ENCODE measurements at places on chromosomes 1 and 21. TPM values are rescaled to one million over a fixed set of nuclear protein-coding genes. Genes with fewer than 3 reads are reported as not detected.
A peak's percentile ranks its signal among the peaks of the same experiment; 100 is the strongest.

DNA sequence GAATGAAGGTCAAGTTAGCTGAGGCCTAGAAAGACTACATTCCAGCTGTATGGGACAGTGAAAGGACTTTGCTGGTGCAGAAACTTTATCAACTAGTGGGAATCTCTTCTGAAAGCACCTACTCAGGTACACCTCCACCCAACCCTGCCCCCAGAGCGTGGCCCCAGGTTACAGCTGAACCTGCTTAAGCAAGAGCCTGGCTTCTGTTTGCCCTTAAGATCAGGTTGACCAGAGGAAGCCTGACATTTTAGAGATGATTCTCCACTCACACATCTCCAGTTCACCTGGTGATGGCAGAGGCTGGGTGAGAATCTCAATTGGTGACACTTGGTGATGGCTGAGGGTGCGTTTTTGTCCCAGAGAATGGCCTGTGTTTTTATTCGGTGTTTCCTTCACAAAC is 24.0 kb downstream of the ELAPOR1 start:
- H3K4me3 ChIP-seq: no peak overlapping the region
- no peak overlapping the region for H3K27ac ChIP-seq
- no peak for DNase-seq
- no peaks in the 10 kb centered on the region for H3K36me3 ChIP-seq
- H3K4me1 ChIP-seq: no peaks in the 10 kb centered on the region
- no peaks in the 10 kb centered on the region for H3K27me3 ChIP-seq

DNA sequence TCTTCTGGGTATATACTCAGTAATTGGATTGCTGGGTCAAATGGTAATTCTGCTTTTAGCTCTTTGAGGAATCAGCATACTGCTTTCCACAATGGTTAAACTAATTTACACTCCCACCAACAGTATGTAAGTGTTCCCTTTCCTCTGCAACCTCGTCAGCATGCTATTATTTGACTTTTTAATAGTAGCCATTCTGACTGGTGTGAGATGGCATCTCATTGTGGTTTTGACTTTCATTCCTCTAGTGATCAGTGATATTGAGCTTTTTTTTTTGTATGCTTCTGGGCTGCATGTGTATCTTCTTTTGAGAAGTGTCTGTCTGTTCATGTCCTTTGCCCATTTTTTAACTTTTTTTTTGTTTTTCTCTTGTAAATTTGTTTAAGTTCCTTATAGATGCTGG is 279.4 kb downstream of the PTGER3 start:
- no peak for DNase-seq
- no peak overlapping the region for H3K4me3 ChIP-seq
- H3K27me3 ChIP-seq: no peaks in the 10 kb centered on the region
- H3K27ac ChIP-seq: no peak overlapping the region
- H3K36me3 ChIP-seq: no peaks in the 10 kb centered on the region
- H3K4me1 ChIP-seq: no peaks in the 10 kb centered on the region

DNA sequence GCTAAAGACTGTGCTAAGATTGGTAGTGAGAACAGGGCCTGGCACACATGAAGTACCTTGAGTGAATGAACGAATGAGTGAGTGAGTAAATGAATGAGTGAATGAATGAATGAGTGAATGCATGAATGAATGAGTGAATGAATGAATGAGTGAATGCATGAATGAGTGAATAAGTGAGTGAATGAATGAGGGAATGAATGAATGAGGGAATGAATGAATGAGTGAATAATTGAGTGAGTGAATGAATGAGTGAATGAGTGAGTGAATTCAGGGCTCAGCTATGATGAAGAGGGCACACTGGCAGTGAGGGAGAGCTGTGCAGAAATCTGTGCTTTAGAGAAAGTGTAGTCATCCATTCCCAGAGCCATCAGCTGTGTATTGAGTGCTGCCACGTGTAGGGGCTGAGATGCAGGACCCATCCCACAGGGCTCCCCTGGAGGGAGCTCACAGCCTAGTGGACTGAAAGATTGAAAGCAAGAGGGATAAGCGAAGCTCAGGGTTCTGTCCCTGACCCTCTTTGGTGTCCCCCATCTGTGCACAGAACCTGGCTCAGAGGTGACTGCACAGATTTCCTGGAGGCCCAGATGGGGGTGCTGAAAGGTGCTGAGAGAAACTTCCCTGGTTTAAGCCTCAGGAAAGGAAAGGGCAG is 217.9 kb upstream of the VAMP3 start:
- no peaks in the 10 kb centered on the region for H3K36me3 ChIP-seq
- H3K4me1 ChIP-seq: peaks cover 37% of the 10 kb centered on the region
- H3K27me3 ChIP-seq: no peaks in the 10 kb centered on the region
- no peak for DNase-seq
- H3K4me3 ChIP-seq: no peak overlapping the region

- no peaks in the 10 kb centered on the region for H3K36me3 ChIP-seq
- no peak overlapping the region for H3K4me3 ChIP-seq
- no peaks in the 10 kb centered on the region for H3K4me1 ChIP-seq
- DNase-seq: no peak
- H3K27ac ChIP-seq: no peak overlapping the region
Measured at GRCh38 chr1:218750216-218750970, 405.3 kb downstream of the TGFB2 start.

DNA sequence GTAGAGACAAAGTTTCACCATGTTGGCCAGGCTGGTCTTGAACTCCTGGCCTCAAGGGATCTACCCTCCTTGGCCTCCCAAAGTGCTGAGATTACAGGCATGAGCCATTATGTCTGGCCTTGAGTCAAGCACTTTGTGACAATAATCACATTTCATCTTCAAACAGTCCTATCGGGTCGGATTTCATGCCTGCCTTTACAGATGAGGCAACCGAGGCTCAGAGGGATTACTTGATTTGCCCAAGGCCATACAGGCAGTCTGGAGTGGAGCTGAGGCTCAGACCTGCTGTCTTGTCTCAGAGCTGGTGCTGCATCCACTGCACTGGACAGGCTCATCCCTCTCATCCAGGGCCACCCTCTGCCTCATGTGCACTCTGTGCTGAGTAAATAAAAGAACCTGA is 26.6 kb downstream of the FAM151A start:
- no peaks in the 10 kb centered on the region for H3K27me3 ChIP-seq
- peaks cover 7% of the 10 kb centered on the region for H3K4me1 ChIP-seq
- no peak for DNase-seq
- H3K27ac ChIP-seq: no peak overlapping the region
- no peak overlapping the region for H3K4me3 ChIP-seq

- no peak overlapping the region for H3K27ac ChIP-seq
- no peaks in the 10 kb centered on the region for H3K27me3 ChIP-seq
- H3K36me3 ChIP-seq: no peaks in the 10 kb centered on the region
- peak; percentile 85 for DNase-seq
- peaks cover 5% of the 10 kb centered on the region for H3K4me1 ChIP-seq
Measured at GRCh38 chr1:230772457-230773395, 25.5 kb downstream of the CAPN9 start.

DNA sequence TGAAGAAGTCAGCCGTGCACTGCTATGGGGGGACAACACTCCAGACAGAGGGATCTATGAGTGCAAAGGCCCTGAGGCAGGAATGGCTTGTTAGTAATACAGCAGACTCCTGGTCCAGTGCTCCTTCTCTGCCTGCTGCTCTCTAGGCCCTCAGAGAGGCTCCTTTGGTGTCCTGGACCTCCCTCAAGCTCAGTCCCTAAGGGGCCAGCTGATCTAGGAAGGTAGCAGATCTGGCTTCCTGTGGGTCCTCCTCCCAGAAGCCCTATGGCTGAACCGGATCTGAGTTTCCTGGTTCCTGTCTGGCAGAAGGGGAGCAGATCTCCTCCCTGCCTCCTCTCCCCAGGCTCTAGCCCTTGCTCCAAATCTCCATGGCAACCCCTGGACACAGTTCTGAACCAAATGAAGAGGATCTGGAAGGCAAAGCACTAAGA is at the start of gene LDLRAD2:
LDLRAD2 (plus strand) TSS at position 391 of the 431 bp plus-strand sequence. CDS start 187 bp downstream, outside the sequence.
- H3K4me3 ChIP-seq: no peak within 1 kb of the TSS
- H3K27ac ChIP-seq: no peak within 1 kb of the TSS
- no peaks in the 10 kb centered on the region for H3K36me3 ChIP-seq
- peak; percentile 67 for DNase-seq
- H3K27me3 ChIP-seq: peaks cover 3% of the 10 kb centered on the region

- no peak overlapping the region for H3K4me3 ChIP-seq
- H3K4me1 ChIP-seq: peaks cover 70% of the 10 kb centered on the region
- peak; percentile 75 for DNase-seq
Measured at GRCh38 chr1:18926315-18927081, 24.1 kb upstream of the ALDH4A1 start.

DNA sequence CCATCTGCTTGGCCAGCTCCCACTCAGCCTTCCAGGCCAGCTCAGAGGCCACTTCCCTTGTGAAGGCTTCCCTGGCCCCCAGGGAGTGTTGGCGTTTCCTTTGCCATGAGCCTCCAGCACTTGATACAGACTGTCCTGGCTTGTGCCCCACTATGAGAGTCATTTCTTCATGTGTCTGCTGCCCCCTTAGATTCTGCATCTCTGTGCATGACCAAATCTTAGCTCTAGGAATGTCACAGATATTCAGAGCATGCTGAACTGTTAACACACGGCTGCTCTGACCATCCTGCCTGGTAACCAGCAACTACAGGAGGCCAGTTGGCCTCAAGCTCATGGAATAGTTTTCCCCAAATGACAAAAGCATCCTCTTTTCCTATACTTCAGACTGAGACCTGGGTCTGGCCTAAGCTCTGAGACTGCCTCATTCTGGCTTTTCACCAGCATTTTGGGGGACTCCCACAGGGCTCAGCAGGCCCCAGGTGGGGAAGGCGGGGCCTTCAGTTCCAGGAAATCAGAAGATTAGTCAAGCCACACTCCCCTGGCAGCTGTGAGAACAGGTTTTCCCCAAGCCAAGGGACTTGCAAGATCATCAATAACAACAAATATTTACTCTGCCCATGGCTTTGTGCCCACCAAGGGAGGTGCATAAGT is 182.6 kb upstream of the EDN2 start:
- peaks cover 52% of the 10 kb centered on the region for H3K4me1 ChIP-seq
- no peak overlapping the region for H3K27ac ChIP-seq

- H3K4me3 ChIP-seq: no peak overlapping the region
- H3K4me1 ChIP-seq: peaks cover 8% of the 10 kb centered on the region
- no peaks in the 10 kb centered on the region for H3K27me3 ChIP-seq
- H3K27ac ChIP-seq: no peak overlapping the region
- no peaks in the 10 kb centered on the region for H3K36me3 ChIP-seq
Measured at GRCh38 chr1:15201849-15202551, 45.0 kb upstream of the FHAD1 start.

DNA sequence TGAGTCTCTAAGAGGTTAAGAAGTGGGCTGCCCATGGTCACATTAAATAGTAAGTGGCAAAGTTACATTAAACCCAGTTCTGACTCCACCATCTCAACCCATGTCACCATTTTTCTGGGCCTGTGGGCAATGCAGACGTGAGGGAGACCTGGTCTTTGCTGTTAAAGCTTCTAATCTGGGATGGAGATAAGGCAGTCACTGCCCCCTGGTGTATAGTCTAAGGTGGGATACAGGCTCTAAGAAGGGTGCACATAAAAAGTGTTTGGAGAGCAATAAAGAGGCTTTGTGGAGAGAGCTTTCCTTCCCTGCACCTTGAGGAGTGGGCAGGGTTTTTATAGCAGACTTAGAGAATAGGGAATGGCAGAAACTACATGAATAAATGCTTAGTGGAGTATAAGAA is 141.3 kb downstream of the ROR1 start:
- H3K36me3 ChIP-seq: no peaks in the 10 kb centered on the region
- H3K4me3 ChIP-seq: no peak overlapping the region
- peaks cover 3% of the 10 kb centered on the region for H3K4me1 ChIP-seq
- no peak for DNase-seq

DNA sequence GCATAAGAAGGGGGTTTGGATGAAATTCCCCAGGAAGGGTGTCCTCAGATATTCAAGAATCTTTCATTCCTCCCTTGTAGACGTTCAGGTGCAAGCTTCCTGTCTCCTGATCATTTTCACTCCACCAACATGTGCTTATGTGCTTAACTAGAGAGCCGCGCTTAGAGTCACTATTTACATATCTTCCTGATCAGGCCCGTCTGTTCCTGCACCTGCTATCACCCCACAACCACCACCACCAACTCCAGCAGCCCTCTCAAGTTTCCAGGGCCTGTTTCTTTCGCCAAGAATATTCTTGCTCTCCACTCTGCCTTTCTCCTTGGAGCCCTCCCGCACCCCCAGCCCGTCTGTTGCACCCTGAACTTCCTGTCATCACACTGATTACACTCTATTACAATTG is 113.4 kb downstream of the SPSB1 start:
- no peak overlapping the region for H3K4me3 ChIP-seq
- peaks cover 20% of the 10 kb centered on the region for H3K4me1 ChIP-seq
- DNase-seq: peak; percentile 36

DNA sequence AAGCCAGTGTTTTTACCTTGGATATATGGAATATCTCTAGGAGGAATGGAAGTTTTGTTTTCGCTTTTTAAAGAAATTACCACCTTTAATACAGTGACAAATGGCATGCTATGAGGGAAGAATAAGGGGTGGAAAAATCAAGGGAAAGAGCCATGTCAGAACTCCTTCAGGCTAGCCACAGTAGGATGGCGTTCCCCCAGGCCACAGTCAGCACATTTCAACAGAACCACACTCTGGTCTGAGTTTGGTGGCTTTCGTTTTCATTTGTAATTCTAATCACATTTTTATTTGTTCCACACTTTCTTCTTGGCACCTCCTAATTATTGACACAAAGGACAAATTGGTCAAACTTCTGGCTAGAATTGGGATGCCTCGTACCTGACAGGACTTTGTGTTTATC is 60.3 kb upstream of the RCOR3 start:
- no peak for DNase-seq
- no peaks in the 10 kb centered on the region for H3K4me1 ChIP-seq
- no peak overlapping the region for H3K4me3 ChIP-seq
- no peaks in the 10 kb centered on the region for H3K36me3 ChIP-seq

GRCh38 chr1:33972676-33973395 is 109.0 kb downstream of the HMGB4 start:
- H3K4me3 ChIP-seq: no peak overlapping the region
- H3K4me1 ChIP-seq: peaks cover 7% of the 10 kb centered on the region
- no peak overlapping the region for H3K27ac ChIP-seq
- DNase-seq: peak; percentile 31

DNA sequence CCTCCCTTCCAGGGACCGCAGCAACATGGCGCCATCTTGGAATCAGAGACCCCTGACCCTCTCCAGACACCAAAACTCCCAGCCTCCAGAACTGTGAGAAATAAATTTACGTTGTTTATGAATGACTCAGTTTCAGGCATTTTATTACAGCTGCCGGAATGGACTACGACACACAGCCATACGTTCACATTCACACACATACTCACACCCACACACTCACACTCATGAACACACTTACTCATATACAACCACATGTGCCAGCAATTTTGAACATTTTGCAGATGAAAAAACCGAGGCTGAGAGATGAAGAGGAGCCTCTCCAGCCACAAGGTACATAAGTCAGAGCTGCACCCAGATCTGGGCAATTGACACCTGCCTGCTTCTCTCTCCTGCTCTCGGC is 151.0 kb upstream of the RAB4A start:
- H3K4me3 ChIP-seq: no peak overlapping the region
- peaks cover 7% of the 10 kb centered on the region for H3K4me1 ChIP-seq
- no peak overlapping the region for H3K27ac ChIP-seq
- H3K36me3 ChIP-seq: no peaks in the 10 kb centered on the region
- no peaks in the 10 kb centered on the region for H3K27me3 ChIP-seq
- DNase-seq: no peak

- no peaks in the 10 kb centered on the region for H3K4me1 ChIP-seq
- H3K27me3 ChIP-seq: no peaks in the 10 kb centered on the region
- DNase-seq: peak; percentile 26
- H3K36me3 ChIP-seq: no peaks in the 10 kb centered on the region
Measured at GRCh38 chr1:81808760-81809159, 8.0 kb downstream of the ADGRL2 start.

The C1orf116 gene
- under 0.01 TPM for total RNA-seq

The A3GALT2 gene
- not detected for total RNA-seq

The MIXL1 gene
- 0.27 TPM for total RNA-seq

The HP1BP3 gene
- 161 TPM for total RNA-seq

The GPR52 gene
- total RNA-seq: 0.89 TPM

The HPDL gene
- 2.6 TPM for total RNA-seq

The KRTAP21-3 gene
- total RNA-seq: not detected

The CENPF gene
- total RNA-seq: 25.5 TPM

Measured in muscle of leg (tissue), 16 donors.